ENCODE measurements at places on chromosomes 12 and 14.

DNA sequence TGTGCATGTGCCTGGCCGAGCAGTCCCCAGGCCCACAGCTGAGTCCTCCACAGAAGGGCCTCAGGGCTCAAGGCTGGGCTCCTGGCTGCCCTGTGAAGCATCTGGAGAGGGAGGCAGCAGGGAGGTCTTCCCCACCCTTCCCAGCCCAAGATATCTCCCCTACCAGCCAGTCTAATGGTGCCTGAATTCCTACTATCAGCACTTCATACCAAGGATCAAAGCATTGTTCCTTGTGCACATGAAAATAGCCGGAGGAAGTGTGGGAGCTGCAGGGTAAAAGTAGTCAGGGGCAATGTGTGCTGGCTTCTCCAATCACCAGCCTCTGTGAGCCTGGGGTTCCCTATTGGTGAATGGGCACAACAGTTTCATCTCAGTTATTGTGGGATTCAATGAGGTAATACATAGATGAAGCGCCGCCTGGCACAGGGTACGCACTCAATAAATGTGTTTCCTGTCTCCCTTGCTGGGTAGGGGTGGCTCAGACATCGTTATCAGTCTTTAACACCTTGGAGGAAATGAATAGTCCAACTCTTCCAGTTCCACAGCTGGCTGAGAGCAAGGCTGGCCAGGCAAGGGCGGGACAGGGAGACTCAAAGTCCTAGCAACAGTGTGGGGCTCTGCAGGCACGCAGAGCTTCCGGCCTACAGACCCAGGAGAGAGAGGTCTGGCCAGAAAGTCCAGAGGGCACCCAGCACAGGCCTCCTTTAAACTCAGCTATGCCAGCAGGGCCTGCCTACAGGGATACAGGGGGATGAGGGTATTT lies 39.1 kb upstream of the PNMA1 start:
- H3K4me3 ChIP-seq = peak overlapping the region; percentile 91
- no peaks in the 10 kb centered on the region for H3K27me3 ChIP-seq
- peaks cover 98% of the 10 kb centered on the region for H3K4me1 ChIP-seq
- DNase-seq = no peak
- H3K36me3 ChIP-seq = peaks cover 29% of the 10 kb centered on the region

GRCh38 chr14:68523326-68523610 lies 269.6 kb downstream of the ZFP36L1 start:
- H3K4me1 ChIP-seq = peaks cover 27% of the 10 kb centered on the region
- peak overlapping the region; percentile 1 for H3K27ac ChIP-seq
- H3K27me3 ChIP-seq = no peaks in the 10 kb centered on the region
- H3K4me3 ChIP-seq = no peak overlapping the region

- no peak for DNase-seq
- H3K4me1 ChIP-seq = peaks cover 3% of the 10 kb centered on the region
- H3K27me3 ChIP-seq = no peaks in the 10 kb centered on the region
- H3K27ac ChIP-seq = no peak overlapping the region
These were observed 216.8 kb downstream of the ZFP36L1 start for GRCh38 chr14:68576031-68576430.

DNA sequence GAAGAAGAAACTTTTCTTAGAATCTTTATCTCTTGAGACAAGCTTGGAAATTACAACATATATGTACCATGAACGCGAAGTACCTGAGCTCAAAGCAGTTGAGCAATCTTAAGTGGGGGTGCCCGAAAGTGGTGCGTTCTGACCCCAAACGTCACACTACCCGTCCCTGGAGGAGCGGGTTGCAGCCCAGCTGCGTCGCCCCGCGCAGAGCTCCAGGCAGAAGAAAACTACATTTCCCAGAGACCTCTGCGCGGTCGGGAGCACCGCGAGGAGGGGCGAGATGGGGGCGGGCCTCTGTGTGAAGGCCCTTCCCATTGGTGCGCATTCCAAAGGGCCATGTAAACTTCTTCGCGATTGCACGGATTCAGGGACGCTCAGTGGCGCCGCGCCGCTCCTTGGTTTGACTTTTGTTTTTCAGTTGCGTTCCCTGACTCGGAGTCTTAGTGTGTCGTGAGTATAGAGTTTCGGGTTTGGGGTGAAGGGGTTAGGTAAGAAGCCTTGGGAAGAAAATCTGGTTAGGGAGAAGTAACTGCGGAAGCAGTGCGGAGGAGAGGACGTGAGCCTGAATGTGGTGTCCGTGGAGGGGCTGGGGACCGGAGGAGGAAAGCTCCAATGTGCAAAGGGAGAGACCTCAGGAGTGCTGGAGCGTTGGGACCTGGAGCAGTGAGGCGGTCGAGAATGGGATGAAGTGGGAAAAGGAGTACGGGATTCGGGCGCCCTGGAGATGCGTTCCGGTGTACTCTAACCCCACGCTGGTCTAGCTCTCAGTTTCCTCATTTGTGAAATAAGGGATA lies at the start of gene CCDC77:
Gene CCDC77 (plus strand): TSS at position 410 of the 794 bp plus-strand sequence. CDS start 7,740 bp downstream, outside the sequence.
- no peaks in the 10 kb centered on the region for H3K4me1 ChIP-seq
- H3K36me3 ChIP-seq = peaks cover 2% of the 10 kb centered on the region
- peak; percentile 91 for DNase-seq
- no peak within 1 kb of the TSS for H3K4me3 ChIP-seq
- H3K27me3 ChIP-seq = no peaks in the 10 kb centered on the region

GRCh38 chr14:58275527-58276190 lies 22.7 kb upstream of the ARID4A start:
- H3K4me1 ChIP-seq = peaks cover 53% of the 10 kb centered on the region
- H3K36me3 ChIP-seq = peaks cover 66% of the 10 kb centered on the region
- H3K27me3 ChIP-seq = no peaks in the 10 kb centered on the region
- H3K27ac ChIP-seq = peak overlapping the region; percentile 79

DNA sequence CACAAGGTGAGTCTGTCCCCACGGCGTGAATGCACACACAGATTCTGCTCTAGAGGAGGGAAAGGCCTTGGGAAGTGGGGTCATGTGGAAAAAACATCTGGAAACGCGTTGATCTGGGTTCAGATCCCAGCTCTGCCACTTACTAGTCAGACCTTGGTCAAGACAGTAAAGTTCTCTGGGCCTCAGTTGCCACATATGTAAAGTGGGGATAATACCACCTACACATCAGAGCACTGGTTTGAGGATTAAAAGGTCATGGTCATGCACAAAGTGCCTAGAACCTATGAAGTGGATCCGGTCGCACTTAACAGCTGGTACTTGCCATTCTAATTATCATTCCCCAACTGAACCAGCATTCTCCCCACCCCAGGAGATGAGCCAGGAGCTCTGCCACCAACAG lies 4.7 kb downstream of the PLEKHG6 start:
- H3K27ac ChIP-seq = no peak overlapping the region
- H3K27me3 ChIP-seq = peaks cover 16% of the 10 kb centered on the region

DNA sequence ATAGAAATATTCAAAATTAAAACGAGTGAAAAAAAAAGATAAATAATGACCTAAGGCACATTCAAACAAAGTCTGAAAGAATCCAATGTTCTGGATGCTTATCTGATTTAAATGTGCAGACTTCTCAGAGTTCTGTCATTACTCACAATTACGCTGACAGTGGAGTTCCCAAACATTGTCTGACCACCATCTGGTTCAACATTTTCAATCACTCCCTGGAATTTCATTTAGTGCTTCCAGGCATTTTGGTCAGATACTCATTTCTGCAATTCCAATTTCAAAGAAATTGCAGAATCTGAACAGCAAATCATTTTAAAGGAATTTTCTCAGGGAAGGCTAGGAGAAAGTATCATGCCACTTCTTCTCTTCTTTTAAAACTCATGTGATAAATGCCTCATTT lies 398.2 kb upstream of the PDE3A start:
- no peak overlapping the region for H3K27ac ChIP-seq
- H3K4me3 ChIP-seq = no peak overlapping the region
- no peak for DNase-seq
- peaks cover 2% of the 10 kb centered on the region for H3K27me3 ChIP-seq
- H3K4me1 ChIP-seq = peaks cover 15% of the 10 kb centered on the region

DNA sequence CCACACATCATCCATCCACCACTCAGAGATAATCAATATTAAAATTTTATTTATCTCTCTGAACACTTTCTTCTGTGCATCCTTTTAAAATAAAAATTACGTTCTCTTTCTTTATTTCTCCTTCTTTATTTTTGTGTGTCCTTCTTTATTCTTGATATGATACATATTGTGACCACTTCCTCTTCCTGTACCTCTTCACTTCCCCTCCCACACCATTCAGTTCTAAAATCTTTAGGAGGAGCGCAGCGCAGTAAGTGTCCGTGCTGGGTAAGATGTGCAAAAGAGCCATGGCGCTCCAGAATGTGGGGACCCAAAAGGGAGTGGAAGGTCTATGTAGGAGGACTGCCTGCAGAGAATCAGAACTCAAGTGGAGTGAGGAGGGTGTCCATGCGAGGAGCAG lies 256.7 kb downstream of the ITPR2 start:
- peaks cover 55% of the 10 kb centered on the region for H3K36me3 ChIP-seq
- H3K4me3 ChIP-seq = no peak overlapping the region
- no peak for DNase-seq
- H3K4me1 ChIP-seq = peaks cover 13% of the 10 kb centered on the region
- no peaks in the 10 kb centered on the region for H3K27me3 ChIP-seq
- no peak overlapping the region for H3K27ac ChIP-seq

- H3K4me3 ChIP-seq = peak within 1 kb of the TSS; percentile 82
- H3K4me1 ChIP-seq = peaks cover 28% of the 10 kb centered on the region
- peak; percentile 81 for DNase-seq
- no peaks in the 10 kb centered on the region for H3K36me3 ChIP-seq
- H3K27ac ChIP-seq = no peak within 1 kb of the TSS
These were observed at the start of gene CACNB3 for GRCh38 chr12:48817873-48818830. Gene CACNB3, plus strand, starts transcription at chr12:48818496. Its CDS starts 434 bp downstream, at chr12:48818930.

DNA sequence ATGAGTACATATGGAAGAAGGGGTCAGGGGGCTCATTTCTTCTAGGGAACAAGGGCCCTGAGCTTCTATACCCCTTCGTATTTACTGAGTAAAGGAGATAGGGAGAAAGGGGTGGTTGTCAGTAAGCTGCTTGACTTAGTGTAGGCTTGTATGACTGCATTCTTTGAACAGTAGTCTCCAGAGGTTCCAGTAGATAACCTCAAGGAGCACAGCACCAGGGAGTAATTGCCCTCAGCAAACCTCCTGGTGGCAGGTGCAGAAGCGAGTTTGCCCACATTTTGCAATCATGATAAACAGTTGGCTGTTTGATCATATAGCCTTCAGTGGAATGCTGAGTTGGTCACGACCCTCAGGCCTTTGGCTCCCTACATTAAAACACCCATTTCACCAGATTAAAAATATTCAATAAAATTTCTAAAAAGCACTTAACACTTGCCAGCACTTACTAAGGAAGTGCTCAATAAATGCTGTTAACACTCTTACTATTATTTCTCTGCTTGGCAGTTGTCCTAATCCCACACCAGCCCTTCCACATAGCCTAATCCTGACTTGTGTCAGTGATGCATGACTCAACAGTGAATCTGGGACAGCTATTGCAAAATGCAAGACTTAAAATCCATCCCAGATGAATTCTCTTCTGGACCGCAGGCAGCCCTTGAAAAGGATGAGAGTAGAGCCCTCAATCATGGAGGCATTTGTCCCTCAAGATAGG lies 3.7 kb upstream of the DHRS4L2 start:
- H3K36me3 ChIP-seq = peaks cover 5% of the 10 kb centered on the region
- DNase-seq = no peak
- H3K27ac ChIP-seq = no peak overlapping the region
- H3K4me3 ChIP-seq = no peak overlapping the region
- H3K27me3 ChIP-seq = no peaks in the 10 kb centered on the region

- H3K36me3 ChIP-seq = no peaks in the 10 kb centered on the region
- no peak for DNase-seq
- H3K4me1 ChIP-seq = peaks cover 9% of the 10 kb centered on the region
- no peak overlapping the region for H3K4me3 ChIP-seq
- H3K27ac ChIP-seq = no peak overlapping the region
These were observed 117.5 kb upstream of the DYRK2 start for GRCh38 chr12:67531051-67531450.

- H3K36me3 ChIP-seq = peaks cover 66% of the 10 kb centered on the region
- H3K4me1 ChIP-seq = peaks cover 67% of the 10 kb centered on the region
These were observed 49.2 kb downstream of the FUT8 start for GRCh38 chr14:65461730-65462129.

- H3K4me3 ChIP-seq = no peak overlapping the region
- DNase-seq = no peak
- H3K27me3 ChIP-seq = no peaks in the 10 kb centered on the region
- peaks cover under 1% of the 10 kb centered on the region for H3K4me1 ChIP-seq
- no peak overlapping the region for H3K27ac ChIP-seq
- no peaks in the 10 kb centered on the region for H3K36me3 ChIP-seq
These were observed 194.1 kb upstream of the RASSF8 start for GRCh38 chr12:25764409-25764808.

DNA sequence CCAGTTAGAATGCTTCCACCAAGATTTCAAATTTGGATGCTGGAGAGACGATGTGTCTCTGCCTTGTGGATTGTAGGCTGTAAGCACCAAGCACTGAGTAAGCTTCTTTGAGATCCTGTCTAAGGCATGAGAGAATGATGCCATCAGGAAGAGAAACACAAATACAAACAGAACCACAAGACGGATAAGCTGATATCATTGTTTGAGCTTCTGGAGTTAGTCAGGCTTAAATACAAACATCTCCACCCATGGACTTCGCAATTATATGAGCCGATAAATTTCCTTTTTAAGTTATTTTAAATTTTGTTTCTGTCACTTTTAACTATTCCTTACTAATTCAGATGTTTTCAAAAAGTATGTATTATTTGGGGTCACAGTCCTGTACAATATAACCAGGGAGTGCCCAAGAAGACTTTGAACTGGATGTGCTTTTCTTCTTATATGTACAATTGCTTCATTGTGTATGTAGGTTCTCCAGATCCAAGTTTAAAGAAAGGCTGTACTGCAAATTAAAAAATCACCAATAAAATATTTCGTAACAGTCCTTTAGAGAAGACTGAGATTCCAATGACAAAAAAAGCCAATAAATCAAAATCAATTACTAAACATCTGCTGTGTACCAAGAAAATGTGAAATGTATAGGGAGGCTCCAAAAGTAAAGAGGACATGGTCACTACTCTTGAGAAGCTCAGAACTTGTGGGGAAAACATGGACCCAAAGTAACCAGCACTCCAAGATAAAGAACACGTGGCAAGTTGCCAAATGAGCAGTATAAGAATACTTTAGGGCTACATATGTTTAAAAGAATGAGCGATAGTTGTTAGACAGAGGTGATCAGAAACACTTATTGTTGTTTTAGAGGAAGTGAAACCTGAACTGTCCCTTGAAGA lies 274.1 kb downstream of the ADAMTS20 start:
- DNase-seq = no peak
- H3K27ac ChIP-seq = no peak overlapping the region
- no peaks in the 10 kb centered on the region for H3K27me3 ChIP-seq
- H3K4me3 ChIP-seq = no peak overlapping the region
- H3K36me3 ChIP-seq = no peaks in the 10 kb centered on the region

- H3K4me3 ChIP-seq = no peak overlapping the region
- no peaks in the 10 kb centered on the region for H3K36me3 ChIP-seq
- no peak for DNase-seq
- H3K27me3 ChIP-seq = peaks cover 15% of the 10 kb centered on the region
- no peak overlapping the region for H3K27ac ChIP-seq
These were observed 59.8 kb downstream of the PRMT8 start for GRCh38 chr12:3550839-3551238.

- no peak for DNase-seq
- H3K27me3 ChIP-seq = peaks cover 2% of the 10 kb centered on the region
- no peak overlapping the region for H3K4me3 ChIP-seq
- no peaks in the 10 kb centered on the region for H3K4me1 ChIP-seq
- no peak overlapping the region for H3K27ac ChIP-seq
- no peaks in the 10 kb centered on the region for H3K36me3 ChIP-seq
These were observed 18.7 kb downstream of the PKP2 start for GRCh38 chr12:32877601-32878459.

Data from activated naive CD8-positive, alpha-beta T cell treated with anti-CD3 and anti-CD28 coated beads, Interleukin-2, amount 50 U/mL, for 24 hours (primary cell).